ENCODE measurements at places on chromosomes 3 and 15. TPM values are rescaled to one million over a fixed set of nuclear protein-coding genes. Genes with fewer than 3 reads are reported as not detected.

Gene CCDC191
- total RNA-seq = 1.8 TPM

Gene ITGB5
- 135 TPM for total RNA-seq

Gene MINAR1
- 0.33 TPM for total RNA-seq

Gene CCNB2
- total RNA-seq = 19.3 TPM

Gene MUC13
- not detected for total RNA-seq

Gene TP63
- total RNA-seq = not detected

Gene SLC9C1
- not detected for total RNA-seq
